ENCODE measurements at places on chromosomes 5 and 9. TPM values are rescaled to one million over a fixed set of nuclear protein-coding genes. Genes with fewer than 3 reads are reported as not detected.

TYRP1 gene
- total RNA-seq = not detected

IER5L gene
- 23.9 TPM for total RNA-seq

SPATA31A1 gene
- not detected for total RNA-seq

B4GALT7 gene
- total RNA-seq = 26.9 TPM

GRM6 gene
- total RNA-seq = not detected

PITX1 gene
- total RNA-seq = 1.2 TPM

SPATA31A3 gene
- not detected for total RNA-seq

PAPPA gene
- total RNA-seq = 16.9 TPM

PHF24 gene
- total RNA-seq = not detected

SPINK1 gene
- not detected for total RNA-seq

ESM1 gene
- not detected for total RNA-seq

UCK1 gene
- 37.8 TPM for total RNA-seq

AIF1L gene
- total RNA-seq = 20.8 TPM

PCDHA1 gene
- total RNA-seq = not detected

HAPLN1 gene
- not detected for total RNA-seq

SPATA31D4 gene
- total RNA-seq = not detected

PRPF4 gene
- total RNA-seq = 33.9 TPM

LCN1 gene
- not detected for total RNA-seq

SPATA31E1 gene
- not detected for total RNA-seq

SPINK7 gene
- total RNA-seq = not detected

CEL gene
- total RNA-seq = 0.32 TPM

MARCOL gene
- total RNA-seq = not detected

PCDHGC5 gene
- total RNA-seq = 1.1 TPM

RBM27 gene
- total RNA-seq = 17.5 TPM

TRAF1 gene
- total RNA-seq = 9.0 TPM

WNK2 gene
- 0.31 TPM for total RNA-seq

SPEF2 gene
- total RNA-seq = 3.8 TPM

EIF4E1B gene
- total RNA-seq = not detected

TRIM14 gene
- total RNA-seq = 18.5 TPM

DDX4 gene
- not detected for total RNA-seq

TAF11L8 gene
- not detected for total RNA-seq

N4BP3 gene
- 0.94 TPM for total RNA-seq

CDH18 gene
- not detected for total RNA-seq

NSD1 gene
- 32.3 TPM for total RNA-seq

CDC20B gene
- not detected for total RNA-seq

PCDHA7 gene
- 0.69 TPM for total RNA-seq

BTNL3 gene
- total RNA-seq = not detected

TMEM215 gene
- not detected for total RNA-seq

IL3 gene
- total RNA-seq = not detected

GAS1 gene
- total RNA-seq = 109 TPM

C5orf58 gene
- not detected for total RNA-seq

SPOUT1 gene
- 20.1 TPM for total RNA-seq

ALDH1B1 gene
- total RNA-seq = 12.0 TPM

SPINK6 gene
- total RNA-seq = 1.6 TPM

MLANA gene
- total RNA-seq = not detected

SHISAL2B gene
- total RNA-seq = not detected

HTR1A gene
- not detected for total RNA-seq

IRX1 gene
- total RNA-seq = not detected

DENND1A gene
- 15.2 TPM for total RNA-seq

FCN2 gene
- total RNA-seq = not detected
